Activated CD8-positive, alpha-beta memory T cell treated with anti-CD3 and anti-CD28 coated beads for 1 hour (primary cell): ENCODE measurements at places on chromosomes 16 and 17.

GRCh38 chr16:81595629-81596292 lies 151.2 kb downstream of the CMIP start:
- DNase-seq = no peak

DNA sequence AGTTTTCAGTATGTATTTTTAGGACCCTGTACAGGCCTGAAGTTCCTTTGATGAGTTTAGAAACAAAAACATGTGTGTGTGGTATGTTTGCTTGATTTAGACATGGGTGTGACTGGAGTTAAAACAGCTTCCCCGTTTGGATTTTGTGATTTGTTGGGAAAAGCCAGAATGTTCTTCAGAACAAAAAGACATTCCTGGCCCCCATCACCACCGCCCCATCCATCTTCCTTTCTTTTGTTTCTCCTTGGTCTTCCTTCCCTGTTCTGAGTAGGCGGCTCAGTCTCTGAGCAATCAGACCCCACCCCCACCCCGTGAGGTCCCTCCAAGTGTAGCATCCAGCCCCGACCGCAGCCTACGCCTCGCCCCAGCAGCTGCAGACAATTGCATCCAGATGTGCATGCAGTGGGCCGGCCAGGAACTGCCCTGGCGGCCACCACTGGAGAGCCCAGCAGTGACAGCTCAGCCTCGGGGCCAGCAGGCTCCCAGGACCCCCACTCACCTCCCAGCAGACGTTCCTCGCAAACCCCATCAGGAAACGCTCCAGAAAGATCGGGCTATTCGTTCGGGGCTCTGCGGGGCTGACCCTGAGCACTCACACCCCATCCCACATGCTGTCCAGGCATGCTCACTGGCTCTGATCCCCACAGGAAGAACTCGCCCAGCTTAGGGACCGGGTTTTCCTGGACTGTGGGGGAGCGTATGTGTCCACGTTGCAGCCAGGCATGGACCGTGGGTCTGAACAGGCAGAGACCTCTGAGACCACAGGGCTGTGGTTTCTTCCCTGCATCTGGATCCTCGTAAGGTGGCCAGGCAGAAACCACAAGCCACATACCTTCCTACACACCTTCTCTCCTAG lies 99.8 kb upstream of the CDH5 start:
- DNase-seq = no peak

- no peak for DNase-seq
Measured at GRCh38 chr16:76816475-76816874, 374.5 kb upstream of the MON1B start.

DNA sequence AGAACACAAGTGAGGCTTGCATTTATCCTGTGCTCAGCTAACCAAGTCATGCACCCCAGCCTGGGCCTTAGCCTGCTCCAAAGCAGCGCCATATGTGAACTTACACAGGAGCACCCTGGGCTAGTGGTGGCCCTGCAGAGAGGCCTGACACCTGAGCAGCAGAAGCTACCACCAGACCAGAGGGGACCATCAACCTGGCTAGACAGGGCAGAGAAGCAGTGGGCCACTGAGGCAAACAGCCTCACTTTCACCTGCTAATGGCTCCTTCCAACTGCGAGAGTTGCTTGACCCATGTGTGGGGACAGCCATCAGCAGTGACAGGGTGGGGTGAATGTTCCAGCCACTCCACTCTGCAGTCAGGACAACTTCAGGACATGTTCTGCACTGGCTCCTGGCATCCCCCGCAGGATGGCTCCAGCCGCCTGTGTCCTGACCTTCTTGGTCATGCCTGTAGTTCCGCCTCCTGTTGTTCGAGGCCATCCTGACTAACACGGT lies 2.9 kb upstream of the C16orf95 start:
- DNase-seq = no peak

- no peak for DNase-seq
Measured at GRCh38 chr16:12381662-12382061, 405.1 kb downstream of the SNX29 start.
